Naive thymus-derived CD8-positive, alpha-beta T cell (primary cell): ENCODE measurements at places on chromosomes 5 and 9.

DNA sequence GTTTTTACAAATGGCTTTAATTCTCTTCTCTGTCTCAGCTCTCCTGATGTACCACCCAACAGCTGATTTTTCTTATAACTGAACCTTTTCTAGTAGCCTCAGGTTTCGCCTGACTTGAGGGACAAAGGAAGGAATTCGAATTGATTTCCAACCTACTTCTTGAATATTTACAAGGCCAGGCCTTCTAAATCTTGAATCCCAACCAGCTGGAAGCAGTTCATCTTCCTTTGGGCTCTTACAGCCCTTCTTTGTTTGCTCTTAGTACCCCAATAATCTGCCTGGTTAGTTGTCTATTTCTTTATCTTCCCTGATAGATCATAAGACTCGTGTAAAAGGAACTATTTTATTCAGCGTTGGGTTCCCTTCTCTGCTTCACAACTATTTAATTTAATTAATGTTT lies 95.9 kb downstream of the NLN start:
- no peak for DNase-seq

GRCh38 chr5:145775411-145775810 lies 59.7 kb downstream of the PRELID2 start:
- DNase-seq = no peak

DNA sequence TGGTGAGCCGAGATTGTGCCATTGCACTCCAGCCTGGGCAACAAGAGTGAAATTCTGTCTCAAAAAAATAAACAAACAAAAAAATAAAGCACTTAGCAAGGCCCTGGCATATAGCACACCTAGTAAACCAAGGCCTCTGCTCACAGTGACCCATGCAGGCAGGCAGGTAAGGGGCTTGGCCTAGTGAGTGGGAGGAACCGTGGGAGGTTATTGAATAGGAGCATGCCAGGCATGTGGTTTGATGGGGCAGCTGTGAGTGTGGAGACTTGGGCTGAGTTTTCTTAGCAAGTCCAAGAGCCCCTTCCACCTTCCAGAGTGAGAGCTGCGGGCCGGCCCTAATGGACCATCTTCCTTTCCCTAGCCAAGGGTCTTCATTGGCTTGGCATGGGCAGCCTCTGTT lies 4.5 kb upstream of the NDST1 start:
- DNase-seq = no peak

DNA sequence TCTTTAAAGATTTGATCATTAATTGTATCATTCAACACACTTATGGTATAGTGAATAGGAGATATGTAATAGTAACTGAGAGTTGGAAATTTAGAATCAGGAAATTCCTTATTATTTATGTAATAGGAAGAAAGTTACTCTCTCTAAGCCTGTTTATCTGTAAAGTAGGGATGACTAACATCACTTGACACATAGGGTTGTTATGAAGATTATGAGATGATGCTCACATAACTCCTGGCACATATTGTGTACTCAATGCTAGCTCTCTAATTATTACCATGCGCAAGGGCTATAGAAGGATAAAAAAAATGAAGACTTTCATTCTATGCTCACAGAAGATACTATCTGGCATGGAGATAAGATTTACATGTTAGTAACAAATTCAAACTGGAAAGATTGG lies 149.9 kb downstream of the ISOC1 start:
- no peak for DNase-seq
